ENCODE measurements at places on chromosomes 7 and 10.

DNA sequence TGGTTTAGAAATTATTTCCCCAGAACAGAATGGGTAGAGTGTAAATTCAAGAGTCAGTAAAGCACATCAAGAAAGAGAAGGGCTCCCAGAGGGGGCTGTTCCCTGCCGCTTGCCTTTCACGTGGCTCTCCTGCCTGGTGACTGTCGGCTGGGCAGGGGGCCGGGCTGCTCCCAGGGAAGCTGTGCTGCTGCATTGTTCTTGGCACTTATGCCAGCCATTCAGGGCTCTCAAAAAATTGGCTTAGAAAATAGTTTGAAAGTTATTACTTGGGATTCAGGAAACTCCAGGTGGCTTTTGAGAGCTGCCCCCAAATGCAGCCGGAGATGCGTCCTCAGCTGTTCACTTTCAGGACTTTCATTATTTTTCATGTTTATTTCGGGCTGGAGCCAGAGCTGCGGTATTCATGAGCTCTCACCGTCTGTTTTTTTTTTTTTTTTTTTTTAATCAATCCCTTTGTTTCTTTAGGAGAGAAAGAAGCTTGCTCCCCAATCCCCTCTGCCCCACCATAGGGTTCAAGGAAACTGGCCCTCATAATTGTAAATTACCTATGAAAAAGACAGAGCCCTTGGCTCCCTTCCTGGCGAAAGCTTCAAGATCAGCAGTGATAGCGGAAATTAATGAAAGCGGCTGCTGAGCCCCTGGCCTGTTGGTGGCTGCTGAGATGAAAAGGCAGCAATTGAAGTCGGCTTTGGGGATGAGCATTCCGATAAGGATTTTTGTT, 94.1 kb downstream of the SORCS3 start:
- DNase-seq = no peak

- no peak for DNase-seq
These were observed 29.7 kb upstream of the ZNRF2 start for GRCh38 chr7:30254717-30255063.

GRCh38 chr10:119350502-119351097, 143.2 kb downstream of the GRK5 start:
- DNase-seq = no peak

DNA sequence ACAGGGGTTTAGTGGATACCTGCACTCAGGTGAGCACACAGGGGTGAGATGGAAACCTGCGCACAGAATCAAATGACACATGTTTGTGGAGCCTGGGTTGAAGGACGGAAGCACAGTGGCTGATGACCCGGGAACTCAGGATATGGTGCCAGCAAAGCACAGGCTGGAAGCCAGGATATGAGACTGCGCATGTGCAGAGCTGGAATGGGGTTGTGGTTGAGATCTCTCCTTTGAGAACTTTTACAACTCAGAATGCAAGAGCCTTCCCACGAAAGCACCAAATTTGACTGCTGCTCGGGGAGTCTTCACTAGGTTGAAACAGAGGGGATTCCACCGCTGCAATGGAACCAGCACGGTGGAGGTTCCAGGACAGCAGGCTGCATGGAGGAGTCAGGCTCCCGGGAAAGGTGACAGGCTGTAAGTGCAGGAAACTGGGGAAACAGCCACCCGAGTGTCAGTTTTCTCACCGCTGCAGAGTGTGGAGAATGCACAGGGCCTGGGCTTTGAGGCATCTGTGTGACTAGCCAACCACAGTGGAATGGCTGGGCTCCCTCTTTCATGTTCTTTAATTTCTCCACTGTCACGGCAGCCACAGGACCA, 133.4 kb upstream of the TCERG1L start:
- no peak for DNase-seq

- DNase-seq = no peak
These were observed 51.0 kb upstream of the OSBPL3 start for GRCh38 chr7:25031007-25031406.

- no peak for DNase-seq
These were observed 55.4 kb upstream of the MXI1 start for GRCh38 chr10:110151971-110152370.

DNA sequence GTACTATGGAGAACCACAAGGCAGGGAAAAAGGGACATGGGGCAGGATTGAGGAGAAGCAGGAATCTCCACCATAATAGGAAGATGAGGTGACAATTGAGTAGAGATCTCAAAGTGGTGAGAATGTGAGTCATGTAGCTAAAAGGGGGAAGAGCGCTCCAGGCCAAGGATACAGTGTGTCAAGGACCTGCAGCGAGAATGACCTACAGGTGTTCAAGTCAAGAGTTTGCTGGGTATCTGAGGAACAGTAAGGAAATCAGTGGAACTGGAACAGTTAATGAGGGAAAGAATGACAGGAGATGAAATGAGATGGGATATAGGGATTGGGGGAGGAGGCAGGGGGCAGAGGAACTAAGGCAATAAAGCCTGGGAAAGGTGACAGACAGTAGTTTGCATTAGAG, 33.6 kb downstream of the SFR1 start:
- no peak for DNase-seq

- DNase-seq = no peak
These were observed 72.6 kb upstream of the PDLIM1 start for GRCh38 chr10:95363303-95363912.

- no peak for DNase-seq
These were observed 45.4 kb upstream of the MYO3A start for GRCh38 chr10:25888627-25889026.

GRCh38 chr7:151086802-151087244, 548 bp downstream of the AGAP3 start:
- no peak for DNase-seq

DNA sequence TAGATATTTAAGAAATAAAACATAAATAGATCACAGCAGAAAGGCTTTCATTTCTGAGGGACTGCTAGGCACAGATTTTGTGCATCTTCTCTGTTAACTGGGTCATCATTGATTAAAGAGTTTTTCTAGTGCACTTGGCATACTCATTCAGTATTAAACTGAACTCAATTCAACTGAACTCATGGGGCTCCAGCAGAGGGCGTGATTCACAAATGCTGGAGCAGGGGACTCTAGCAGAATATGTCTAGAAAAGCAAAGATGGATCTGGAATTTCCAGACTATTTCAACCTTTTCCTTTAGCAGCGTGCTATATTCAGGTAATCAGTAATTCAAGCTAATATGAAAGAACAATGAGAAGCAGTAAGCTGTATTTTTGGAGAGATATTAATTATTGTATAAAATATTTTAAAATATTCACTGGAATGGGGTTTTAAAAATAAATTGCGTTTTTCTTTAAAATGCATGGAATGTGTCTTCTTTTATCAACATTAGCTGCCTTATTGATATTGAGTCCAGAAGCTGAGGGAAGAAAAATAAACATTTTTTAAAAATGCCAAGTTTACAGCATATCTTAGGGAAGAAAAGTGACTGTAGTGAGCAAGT, 296.8 kb upstream of the CACNA2D1 start:
- no peak for DNase-seq

- DNase-seq = no peak
These were observed 23.3 kb upstream of the PDGFA start for GRCh38 chr7:542713-543500.

DNA sequence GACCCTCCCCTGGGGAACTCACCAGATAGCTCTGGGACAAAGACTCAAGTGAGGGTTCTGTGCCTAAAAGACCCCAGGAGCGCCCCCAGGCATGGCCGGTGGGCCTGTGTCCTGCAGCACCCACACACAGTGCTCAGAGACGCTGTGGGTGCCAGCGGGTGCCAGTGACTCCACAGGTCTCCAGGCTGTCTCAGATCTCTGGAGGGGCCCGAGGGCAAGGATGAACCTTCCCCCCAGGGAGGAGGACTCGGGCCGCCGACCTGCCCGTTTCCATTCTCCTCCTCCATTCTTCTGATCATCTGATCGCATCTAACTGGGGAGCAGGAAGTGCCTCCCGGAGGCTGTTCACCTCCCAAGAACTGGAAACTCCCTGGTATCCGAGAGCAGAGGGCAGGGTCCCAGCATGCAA, 980 bp downstream of the ADAM8 start:
- peak; percentile 33 for DNase-seq

DNA sequence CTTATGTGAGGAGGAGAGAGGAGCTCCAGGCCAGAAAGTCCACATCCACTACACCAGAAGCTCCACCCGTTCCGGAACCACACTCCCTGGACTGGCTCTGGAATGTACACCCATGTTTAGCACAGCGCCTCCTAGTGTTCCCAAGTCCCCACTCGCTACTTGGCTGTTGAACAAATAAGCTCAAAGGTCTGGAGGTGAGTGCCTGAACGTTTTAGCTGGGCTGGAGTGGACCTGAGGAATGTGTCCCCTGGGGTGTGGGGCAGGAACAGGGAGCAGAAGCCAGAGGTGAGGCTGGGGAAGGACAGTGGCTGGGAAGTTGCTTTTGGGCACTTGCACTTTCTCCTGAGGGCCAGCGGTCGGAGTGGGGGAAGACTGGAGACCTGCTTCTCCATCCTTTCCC, 164.1 kb upstream of the CDCA7L start:
- no peak for DNase-seq

DNA sequence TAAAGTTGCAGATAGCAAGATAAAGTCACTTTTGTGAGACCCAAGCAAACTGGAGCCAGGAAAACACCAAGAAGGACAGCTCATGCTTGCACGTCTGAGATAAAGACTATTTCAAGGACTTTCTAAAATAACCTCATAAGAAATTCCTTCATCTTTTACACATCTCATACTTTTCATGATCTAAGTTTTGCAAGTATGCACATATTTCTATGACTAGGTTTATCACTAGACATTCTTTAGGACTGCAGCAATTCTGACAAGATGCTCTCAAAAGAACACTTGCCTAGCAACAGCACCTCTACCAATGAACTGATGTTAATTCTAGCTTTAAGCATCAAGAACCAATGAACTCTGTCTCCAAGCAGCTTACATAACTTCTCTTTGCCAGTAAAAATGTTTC, 457.6 kb downstream of the SEMA3D start:
- no peak for DNase-seq

GRCh38 chr10:77737608-77738007, 100.0 kb upstream of the KCNMA1 start:
- no peak for DNase-seq

DNA sequence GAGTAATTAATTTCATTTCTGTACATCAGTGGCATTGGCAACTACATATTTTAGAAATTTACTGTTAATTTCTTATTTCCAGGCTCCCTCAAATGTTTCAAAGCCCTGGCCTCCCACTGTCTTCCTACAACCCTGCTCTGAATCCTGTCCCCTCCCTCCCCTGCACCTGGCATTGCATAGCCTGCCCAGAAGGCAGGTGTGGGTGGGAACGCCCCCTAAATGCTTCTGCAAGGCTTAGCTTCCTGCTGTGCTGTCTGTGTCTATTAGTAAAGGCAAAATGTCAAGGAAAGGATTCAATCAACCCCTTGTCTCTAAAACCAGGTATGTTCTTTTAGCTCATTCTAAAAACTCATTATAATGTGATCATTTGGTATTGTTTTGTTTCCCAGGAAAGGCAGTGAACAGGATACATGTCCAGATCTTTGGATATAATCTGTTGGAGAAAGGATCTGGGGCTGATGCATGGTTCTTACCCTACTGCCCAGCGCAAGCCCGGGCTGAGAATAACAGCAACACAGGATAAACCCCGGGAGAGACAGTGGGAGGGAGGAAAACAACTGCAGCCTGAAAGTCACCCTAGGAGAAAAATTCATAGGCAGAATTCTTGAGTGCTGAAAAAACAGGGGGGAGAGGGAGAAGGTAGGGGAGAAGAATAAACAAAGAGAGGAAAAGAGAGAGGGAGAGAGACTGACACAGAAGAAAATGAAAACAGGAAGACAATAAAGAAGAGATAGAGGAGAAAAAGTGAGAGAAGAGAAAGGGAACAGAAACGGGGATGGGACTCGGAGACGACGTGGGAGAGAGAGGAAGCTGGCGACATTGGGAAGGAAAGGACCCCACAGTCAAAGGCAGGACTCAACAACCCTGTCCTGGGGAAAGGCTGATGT, 589 bp downstream of the ZNF488 start:
- DNase-seq = no peak

- DNase-seq = no peak
These were observed 16.9 kb upstream of the CDK14 start for GRCh38 chr7:90579181-90579688.

- DNase-seq = no peak
These were observed 71.1 kb downstream of the MICALL2 start for GRCh38 chr7:1388021-1388702.

DNA sequence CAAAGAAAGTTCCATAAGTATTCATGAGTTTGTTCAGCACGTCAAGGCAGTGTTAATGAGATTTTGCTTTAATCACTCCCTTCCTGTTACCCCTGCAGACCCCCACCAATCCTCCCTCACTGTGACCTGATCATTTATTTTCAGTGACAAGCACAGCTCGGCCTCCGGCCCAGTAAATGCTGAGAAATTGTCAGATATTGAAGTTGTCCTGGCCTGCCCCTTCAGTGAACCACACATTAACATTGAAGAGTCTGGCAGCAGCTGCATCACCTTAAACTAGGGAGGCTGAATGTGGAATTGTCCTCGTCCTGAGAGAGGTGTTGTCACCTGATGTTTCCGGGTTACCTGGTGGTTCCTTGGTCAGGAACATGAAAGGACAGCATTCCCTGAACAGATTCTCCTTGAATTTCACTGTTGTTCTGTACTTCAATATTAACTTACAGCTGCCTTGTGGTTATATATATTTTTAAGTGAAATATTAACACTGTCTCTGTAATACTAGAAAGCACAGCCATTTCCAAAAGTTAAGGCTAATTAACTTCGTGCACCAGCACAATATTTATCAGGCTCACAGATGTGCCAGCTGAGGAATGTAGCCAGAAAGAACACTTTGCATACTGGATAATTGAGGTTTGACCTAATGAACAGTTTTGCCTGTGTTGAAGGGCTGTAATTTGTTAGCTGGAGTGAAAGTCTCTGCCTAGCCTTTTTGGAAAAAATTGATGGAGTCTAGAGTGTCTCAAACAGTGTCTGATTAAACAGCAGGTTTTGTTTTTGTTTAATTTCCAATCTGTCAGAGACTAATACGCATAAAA, 265.3 kb downstream of the HDAC9 start:
- DNase-seq = no peak

DNA sequence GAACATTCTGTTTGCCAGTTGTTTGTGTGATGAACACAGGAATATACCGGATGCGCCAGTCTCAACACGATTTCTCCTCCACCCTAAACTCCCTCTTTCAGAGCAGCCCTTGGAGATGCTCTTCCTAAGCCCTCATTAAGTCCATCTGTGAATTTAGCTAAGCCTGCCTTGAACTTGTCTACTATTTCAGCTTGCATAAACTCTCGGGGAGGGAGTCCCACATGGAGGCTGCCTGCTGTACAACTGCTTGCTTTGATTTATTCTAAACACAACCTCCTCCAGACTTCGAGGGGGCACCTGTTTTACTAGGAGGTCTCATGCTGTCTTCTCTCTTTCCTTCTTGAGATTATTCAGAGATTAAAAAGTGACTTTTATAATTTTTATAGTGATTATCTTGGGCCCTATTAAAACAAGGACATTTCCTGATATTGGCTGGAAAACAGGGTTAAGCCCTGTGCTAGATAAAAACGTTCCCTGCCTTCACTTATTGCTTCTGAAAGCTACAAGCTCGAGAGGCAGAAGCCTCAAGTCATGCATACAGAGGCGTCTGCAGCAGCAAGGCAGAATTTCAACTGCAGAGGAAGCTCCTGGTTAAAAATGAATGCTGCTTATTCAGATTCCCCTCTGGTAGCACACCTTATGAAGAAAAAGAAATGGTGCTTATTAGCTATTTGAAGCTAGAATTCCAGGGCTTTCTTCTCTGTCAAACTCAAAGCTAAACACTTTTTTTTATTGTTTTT, 174.3 kb downstream of the FANK1 start:
- no peak for DNase-seq

Measured in stimulated activated CD8-positive, alpha-beta memory T cell treated with anti-CD3 and anti-CD28 coated beads, Interleukin-2, amount 100 ng/mL, for 1 hour (primary cell).